ENCODE measurements at places on chromosomes 2 and 18.

GRCh38 chr2:144705328-144706245, 185.7 kb upstream of the ZEB2 start:
- DNase-seq, result peak; percentile 87

GRCh38 chr2:239638376-239638775, 237.6 kb upstream of the HDAC4 start:
- DNase-seq, result no peak

- DNase-seq, result no peak
These were observed 60.6 kb downstream of the SMAD7 start for GRCh38 chr18:48889981-48890762.

DNA sequence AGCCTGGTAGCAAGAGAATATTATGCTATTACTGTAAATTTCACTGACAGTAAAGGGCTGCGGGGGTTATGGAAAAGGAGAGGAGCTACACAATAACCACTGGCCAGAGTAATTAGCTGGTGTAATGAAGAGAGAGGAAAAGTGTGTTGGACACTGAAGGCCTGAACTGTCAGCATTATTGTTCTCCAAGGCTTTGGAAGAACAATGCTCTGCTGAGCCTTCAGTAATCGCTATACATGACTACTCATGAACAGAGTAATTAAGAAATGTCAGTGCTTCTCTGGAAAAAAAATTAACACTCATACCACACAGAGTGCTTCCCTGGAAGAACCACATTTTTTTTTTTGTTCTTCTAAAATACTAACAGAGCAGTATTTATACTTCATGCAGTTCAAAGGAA, 931.3 kb downstream of the CPS1 start:
- no peak for DNase-seq

GRCh38 chr18:3623769-3624545, 174.0 kb downstream of the TGIF1 start:
- DNase-seq, result peak; percentile 97

DNA sequence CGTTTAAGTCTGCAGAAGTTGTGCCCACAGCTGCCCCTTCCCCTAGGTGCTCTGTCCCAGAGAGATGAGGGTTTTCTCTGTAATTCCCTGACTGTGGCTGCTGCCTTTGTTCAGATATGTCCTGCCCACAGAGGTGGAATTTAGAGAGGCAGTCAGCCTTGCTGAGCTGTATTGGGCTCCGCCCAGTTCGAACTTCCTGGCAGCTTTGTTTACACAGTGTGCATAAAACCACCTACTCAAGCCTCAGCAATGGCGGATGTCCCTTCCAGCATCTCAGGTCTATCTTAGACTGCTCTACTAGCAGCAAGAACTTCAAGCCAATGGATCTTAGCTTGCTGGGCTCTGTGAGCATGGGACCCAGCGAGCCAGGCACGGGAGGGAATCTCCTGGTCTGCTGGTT, 48.1 kb downstream of the LHCGR start:
- peak; percentile 50 for DNase-seq

DNA sequence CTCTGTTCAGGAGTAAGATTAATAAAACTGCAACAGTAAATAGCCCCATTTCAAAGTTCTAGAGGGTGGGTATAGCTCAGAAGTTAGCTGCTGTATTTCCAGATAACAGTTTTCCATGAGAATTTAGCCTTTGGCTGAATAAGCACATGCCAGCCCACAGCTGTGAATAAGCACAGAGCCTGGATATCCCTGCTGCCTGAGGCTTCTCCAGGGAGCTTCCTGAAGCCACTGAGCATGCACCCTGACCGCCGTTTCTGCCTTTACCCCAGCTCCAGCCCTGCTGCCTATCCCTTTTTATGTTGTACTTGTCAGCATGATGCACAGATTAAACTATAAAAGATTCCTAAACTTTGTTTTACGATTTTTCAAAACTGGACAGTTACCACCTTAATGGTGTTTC, 85.3 kb downstream of the FEZ2 start:
- DNase-seq, result no peak

GRCh38 chr2:215983581-215984351, 29.6 kb downstream of the MREG start:
- no peak for DNase-seq

DNA sequence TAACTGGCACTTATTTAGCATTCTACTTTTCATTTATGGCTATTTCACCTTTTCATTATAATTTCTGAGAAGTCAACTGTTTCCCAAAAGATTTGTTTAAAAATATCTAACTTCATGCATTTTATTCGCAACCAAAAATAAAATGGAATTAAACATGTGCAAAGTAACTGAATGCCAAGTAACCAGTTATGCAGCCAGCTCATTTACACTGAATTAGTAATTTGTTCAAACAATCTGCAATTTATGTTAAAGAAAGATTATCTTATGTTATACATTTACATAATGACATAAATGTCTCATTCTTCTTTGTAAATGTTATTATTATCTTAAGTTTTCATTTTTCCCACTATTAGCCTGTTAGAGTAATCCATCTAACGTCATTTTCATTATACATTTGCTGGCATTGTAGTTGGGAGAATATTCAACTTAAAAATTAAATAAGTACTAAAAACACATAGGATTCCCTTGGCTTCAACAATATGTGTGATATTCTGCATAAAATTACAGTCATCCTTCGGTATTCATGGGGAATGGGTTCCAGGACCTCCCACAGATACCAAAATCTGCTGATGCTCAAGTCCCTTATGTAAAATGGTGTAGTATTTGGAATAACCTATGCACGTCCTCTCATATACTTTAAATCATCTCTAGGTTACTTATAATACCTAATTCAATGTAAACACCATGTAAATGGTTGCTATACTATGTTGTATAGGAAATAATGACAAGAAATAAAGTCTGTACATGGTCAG, 43.7 kb upstream of the STAM2 start:
- no peak for DNase-seq

DNA sequence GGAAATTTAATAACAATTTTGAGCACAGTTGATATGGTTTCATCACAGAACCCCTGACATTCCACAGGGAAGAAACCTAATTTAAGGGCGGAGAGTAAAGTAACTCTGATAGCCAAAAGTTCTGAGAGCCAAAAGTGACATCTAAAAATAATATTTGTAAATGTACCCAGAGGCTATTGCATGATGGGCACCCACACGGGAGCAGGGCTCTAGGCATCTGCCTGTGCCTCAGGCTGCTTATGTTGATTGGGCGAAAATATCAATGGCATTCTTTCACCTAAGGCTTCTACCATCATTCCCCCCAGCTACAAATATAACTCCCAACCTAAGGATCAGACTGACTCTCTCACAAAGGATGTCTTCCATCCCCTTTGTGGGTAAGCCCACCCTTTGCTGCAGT, 54.1 kb upstream of the PTPRM start:
- no peak for DNase-seq

DNA sequence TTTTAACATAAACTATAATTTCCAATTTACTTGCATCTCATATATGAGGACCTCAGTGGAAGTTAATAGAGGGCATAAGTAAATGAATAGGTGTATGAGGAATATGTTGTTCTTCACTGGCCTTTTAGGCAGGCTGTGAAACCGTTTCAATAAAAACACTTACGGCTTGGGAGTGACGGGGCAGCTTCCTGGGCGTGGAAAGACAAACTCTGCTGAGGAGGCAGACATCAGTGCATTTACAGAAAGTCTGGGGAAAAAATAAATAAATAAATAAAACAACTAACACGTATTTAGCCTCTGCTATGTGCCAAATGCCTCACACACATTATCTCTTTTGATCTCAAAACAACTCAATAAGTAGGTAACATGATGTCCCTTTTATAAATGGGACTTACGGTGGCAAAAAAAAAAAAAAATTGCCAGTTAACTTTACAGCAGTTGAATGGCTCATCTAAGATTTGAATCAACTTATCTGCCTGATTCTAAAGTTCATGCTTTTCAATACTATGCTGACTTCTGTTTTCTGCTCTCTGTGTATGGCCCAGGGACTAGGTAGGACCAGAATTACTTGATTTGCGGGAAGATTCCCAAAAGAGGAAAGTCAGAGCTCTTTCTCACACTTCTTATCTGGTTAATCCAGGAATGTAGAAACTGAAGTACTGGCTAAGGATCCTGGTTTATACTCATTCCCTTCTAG, 77.5 kb upstream of the LRATD1 start:
- no peak for DNase-seq

Data from iris pigment epithelial cell (primary cell).